AML-193 (cell line): ENCODE measurements at places on chromosomes 16 and 17.

DNA sequence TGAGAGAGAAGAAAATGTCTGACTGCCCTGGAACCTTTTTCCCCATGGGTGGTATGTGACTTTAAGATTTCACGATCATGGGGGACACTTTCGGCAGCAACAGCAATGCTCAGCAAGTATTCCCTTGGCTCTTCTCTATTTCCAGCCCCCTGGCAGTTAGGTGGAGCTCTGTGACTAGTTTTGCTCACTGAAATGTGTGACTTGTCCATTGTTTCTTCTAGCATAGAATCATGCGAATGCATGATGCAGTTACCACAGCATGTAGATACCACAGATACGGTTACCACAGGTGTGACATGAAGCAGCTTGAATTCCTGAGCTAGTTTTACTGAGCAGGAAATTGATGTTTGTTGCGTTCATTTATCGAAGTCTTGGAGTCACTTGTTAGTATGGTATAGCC is 1034.5 kb upstream of the EEF2KMT start:
- no peak for DNase-seq

DNA sequence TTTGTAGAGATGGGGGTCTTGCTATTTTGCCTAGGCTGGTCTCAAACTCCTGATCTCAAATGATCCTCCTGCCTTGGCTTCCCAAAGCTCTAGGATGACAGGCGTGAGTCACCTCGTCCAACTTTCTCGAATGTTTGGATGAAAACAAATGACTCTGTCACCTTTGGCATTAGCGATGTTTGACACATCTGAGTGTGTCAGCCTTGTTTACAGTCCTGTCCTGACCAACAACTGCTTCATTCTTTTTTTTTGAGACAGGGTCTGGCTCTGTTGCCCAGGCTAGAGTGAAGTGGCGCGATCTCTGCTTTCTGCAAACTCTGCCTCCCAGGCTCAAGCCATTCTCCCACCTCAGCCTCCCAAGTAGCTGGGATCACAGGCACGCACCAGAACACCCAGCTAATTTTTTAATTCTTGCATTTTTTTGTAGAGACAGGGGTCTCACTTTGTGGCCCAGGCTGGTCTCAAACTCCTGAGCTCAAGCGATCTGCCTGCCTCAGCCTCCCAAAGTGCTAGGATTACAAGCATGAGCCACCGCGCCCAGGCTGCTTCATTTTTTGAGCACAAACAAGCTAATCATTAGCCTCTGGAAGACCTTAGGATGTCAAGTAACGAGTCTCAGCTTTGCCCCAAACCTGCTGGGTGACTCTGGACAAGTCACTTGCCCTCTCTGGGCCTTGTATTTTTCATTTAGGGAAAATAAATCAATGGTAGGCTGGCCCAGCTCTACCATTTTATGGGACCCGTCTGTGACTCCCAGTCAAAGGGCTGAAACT is 7.4 kb downstream of the MYH11 start:
- DNase-seq = no peak

GRCh38 chr17:76568811-76569221 is 16.8 kb downstream of the ST6GALNAC2 start:
- no peak for DNase-seq

- no peak for DNase-seq
Observed at GRCh38 chr16:2180962-2181923, 15.2 kb downstream of the CASKIN1 start.

- DNase-seq = no peak
Observed at GRCh38 chr16:23131931-23132621, 17.2 kb downstream of the USP31 start.

- peak; percentile 39 for DNase-seq
Observed at GRCh38 chr17:29115961-29116803, 64.0 kb downstream of the MYO18A start.

- no peak for DNase-seq
Observed at GRCh38 chr16:4958510-4959438, 644 bp downstream of the SEC14L5 start.

DNA sequence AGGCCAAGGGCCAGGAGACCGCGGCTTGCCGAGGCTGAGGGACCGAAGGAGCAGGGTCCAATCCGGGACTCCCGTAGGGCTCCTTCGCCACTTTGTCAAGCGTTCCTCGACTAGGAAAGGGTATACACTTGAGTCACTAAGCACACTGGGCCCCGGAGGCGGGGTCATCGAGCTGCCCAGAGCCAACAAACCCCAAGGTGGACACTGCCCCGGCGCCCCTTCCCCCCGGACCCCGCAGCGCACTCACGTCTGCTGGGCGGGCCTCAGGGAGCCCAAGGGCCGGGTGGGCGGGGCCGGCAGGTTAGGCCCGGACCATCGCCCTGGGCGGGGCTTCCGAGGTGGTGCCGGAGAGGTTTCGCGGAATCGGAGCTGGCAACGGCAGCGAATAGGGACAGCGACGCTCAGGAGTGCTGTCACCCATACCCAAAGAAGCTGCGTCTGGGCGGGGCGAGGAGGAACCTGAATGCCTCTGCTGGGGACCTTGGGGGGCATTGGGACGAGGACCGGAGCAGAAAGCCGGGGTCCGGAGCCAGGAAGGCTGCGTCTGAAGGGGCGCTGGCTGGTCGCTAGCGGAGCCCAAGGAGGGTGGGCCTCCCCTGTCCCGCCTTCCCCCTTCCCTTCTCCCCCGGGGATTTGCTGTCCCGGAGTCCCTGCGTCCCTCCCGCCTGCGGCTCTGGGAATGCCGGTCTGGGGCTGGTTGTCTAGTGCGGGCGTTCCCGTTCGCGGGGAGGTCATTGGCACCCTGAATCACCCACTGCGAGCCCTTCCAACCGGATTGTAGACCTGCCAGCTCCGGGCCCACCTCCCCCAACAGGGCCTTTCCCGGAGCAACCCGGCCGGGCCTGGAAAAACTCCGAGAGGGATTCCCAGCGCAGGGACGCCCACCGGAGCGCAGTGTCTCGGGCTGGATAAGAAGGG is 118.2 kb upstream of the SMURF2 start:
- DNase-seq = peak; percentile 46

DNA sequence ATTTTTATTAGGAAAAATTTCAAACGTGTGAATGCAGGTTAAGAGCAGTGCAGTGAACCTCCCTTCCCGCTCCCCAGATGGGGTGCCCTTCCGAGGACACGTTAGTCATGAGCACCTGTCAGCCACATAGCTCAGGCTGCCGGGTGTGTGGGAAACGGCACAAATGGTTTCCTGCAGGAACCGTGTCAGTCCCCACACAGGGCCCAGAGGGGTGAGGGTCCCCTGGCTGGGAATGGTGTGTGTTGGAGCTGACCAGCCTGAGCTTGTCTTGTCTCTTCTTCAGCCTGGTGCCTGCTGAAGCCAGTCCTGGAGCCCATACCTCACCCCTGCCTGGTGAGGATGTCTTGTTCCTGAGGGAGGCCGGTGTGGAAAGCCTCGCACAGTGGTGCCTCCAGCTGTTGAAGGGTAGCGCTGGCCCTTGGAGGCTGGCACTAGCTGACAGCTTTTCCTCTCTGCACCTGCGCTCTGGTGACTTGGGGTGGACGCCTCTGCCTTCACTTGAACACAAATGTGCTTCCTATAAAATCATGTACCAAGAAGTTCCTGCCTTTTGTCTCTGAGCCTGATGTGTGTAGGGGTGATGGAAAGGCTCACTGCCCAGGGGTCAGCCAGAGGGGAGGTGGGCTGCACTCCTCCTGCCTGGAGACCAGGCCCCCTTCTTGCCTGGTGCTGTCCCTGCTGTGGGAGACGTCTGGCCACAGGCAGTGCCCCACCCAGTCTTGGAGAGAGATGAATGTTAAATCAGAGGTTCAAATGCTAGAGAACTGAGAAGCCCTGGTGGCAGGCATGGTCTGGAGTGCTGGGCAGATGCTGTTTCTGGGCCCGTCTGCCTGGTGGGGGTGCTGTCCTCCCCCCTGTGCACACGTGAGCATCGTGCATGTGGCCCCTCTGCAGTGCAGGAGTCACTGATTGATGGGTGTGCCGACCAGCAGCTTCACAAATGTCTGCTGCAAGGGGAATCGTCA is 102.6 kb upstream of the ZNF750 start:
- no peak for DNase-seq

GRCh38 chr16:67537270-67537635 is 8.6 kb downstream of the RIPOR1 start:
- no peak for DNase-seq

GRCh38 chr16:28186752-28187151 is 25.0 kb downstream of the XPO6 start:
- no peak for DNase-seq

DNA sequence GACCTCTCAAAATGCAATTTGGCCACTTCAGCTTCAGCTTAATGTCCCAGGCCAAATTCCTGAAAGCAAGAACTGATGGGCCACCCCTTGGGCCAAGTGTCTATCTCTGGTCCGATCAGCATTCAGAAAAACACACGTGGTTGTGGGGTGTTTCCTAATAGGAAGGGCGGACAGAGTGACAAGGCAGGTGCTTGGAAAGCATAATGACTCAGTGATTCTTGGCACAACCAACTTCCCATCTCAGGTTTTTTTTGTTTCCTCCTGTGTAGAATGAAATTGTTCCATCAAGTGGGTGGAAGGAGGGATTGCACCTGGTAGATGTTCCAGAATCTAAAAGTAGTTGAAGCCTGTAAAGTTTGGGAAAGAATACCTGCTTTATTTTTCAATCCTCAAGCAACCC is 155.6 kb downstream of the HS3ST2 start:
- DNase-seq = no peak

DNA sequence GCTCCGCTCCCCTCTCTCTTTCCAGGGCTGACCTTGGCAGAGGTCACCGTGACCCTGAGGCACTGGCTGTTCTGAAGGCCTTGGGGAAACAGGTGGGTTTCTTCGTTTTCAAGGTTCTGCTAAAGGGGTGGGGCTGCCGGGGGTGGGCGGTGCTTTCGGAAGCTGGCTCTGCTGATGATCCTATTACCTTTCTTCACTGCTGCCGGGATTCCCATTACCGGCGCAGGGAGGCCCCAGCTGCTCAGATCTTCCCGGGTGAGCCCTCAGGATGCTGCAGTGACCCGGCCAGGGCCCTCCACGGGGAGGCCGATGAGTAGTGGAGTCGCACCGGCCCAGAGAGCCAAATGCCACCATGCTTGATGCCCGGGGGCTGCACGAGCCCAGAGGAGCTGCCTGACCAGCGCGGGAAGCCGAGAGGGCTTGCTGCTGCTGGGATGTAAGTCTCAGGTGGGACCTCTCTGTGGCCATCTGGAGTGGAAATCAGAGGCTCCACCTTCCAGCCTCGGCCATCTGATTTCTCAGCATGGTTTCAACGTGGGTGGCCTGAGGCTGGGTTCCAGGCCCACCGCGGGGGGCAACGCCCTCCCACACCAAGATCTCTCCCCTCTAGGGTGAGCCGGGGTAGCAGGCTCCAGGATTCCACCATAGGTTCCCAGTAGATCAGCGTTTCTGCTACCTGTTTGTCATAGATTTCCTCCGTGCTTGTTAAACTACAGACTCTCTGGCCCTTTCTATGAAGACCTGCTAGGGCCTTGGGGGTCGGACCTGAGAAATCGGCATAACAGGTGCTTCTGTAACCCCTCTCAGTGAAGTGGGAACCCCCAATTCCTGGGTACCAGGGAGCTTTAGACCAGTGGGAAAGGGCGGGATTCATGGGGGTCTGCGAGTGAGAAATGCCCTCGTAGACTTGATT is 21.6 kb upstream of the ADCY7 start:
- no peak for DNase-seq

DNA sequence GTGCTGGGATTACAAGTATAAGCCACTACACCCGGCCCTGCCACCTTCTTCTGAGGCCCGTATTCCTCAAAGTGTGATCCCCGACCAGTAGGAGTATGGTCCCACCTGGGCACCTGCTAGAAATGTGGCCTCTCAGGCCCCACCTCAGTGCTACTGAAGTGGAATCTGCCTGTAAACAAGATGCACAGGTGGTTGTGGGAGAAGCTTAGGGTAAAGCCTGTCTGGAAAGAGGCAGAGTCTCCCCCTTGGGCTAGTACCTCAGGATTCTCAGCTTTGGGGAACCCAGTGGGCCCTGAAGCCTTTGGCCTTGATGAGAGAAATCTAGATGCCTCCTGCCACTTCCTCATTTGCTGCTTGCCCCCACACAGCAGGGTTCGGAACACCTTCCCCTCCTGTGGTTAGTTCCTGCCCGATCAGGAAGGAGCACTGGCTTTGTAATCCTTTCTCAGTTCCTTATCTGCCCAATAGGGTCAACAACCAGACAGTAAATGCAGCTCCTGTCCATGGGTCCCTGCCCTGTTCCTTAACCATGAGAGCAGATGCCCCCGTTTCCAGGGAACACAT is 25.2 kb downstream of the TK2 start:
- peak; percentile 95 for DNase-seq

DNA sequence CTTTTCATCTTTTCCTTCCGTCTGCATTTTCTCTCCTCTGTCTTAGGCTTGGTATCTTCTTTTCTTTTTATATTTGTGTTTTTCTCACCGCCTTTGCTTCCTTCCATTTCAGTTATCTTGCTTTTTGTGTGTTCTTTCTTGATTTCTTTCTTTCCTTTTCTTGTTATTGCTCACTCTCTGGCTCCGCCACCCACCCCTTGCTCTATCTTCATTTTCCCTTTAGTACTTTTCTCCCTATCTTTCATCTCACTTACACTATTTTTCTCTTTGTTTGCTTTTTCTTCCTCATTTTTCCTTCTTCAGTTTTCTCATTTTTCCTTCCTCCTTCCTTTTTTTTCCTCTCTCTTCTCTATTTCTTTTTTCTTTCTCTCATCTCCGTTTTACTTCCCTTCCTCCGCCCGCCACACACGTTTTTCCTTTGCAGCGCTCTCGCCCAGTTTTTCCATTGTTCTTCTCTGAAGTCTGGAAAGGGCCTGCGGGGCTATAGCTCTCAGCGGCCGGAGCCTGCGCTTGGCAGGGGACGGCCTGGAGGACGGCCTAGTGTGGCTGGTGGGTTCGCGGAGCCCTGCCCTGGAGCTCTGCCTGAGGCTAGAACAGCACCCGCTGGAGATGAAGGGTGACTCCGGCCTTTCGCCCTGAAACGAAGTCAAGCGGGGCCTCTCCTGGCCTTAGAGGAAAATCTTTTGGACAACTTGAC is 5.2 kb upstream of the HOXB13 start:
- DNase-seq = no peak

DNA sequence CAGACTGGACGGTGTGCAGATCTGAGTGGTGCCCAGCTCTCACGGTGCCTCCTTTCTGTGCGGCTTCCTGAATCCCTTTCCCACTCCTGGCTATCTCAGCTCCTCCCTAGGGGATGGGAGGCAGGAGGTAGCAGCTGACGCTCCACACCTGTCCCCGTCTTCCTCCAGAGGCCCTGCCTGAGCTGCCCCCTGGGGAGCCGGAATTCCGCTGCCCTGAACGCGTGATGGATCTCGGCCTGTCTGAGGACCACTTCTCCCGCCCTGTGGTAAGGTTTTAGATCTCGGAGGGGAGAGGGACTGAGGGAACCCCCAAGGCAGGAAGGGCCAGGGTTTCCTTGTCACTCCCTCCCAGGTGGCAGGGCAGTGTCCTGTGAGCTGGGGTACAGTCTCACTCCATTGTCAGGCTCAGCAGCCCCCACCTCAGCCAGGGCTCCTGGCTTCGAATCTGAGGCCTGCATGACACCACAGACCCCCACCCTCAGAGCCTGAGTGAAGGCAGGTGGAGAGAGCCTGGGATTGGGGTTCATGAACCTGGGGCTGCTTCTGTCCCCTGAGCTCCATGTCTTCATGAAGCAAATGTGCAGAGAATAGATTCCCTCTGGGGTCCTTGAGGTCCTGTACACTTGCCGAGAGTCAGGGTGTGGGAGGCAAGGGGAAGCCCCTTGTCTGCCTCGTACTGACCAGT is 6.6 kb downstream of the DEF8 start:
- DNase-seq = no peak

- no peak for DNase-seq
Observed at GRCh38 chr16:67674851-67675578, 8.4 kb downstream of the C16orf86 start.
